Chondrocyte (in vitro differentiated cells): ENCODE measurements at places on chromosomes 11 and 22.

DNA sequence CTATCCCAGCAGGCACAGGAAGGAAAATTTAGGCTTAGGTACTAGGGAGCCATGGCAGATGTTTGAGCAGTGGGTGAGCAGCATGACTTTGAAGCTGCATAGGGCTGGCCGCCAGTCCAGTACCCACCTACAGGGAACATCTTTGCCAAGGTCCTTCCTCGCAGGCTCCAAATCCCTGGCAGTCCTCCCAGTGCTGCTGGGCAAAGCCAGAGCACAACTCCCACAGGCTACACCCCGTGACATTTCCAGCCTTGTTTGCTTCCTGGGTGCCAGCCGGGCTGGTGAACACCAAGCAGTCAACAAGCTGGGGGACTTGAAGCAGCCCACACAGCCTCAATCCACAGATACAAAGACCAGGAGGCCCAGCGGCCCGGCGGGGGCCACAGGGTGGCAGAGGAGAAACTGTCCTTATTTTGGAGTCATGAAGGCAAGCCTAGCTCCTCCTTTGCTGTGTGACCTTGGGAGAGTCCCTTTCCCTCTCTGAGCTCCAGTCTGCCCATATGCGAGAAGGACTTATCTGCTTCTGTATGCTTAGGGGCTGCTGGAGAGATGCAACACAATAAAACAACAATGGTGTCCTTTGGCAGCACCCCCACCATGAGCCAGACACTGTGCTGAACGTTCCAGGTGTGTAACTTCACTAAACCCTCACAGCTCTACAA is 28.0 kb downstream of the TPST2 start:
- no peak for DNase-seq

- no peak for DNase-seq
Observed at GRCh38 chr11:115905341-115906000, 401.3 kb upstream of the CADM1 start.

DNA sequence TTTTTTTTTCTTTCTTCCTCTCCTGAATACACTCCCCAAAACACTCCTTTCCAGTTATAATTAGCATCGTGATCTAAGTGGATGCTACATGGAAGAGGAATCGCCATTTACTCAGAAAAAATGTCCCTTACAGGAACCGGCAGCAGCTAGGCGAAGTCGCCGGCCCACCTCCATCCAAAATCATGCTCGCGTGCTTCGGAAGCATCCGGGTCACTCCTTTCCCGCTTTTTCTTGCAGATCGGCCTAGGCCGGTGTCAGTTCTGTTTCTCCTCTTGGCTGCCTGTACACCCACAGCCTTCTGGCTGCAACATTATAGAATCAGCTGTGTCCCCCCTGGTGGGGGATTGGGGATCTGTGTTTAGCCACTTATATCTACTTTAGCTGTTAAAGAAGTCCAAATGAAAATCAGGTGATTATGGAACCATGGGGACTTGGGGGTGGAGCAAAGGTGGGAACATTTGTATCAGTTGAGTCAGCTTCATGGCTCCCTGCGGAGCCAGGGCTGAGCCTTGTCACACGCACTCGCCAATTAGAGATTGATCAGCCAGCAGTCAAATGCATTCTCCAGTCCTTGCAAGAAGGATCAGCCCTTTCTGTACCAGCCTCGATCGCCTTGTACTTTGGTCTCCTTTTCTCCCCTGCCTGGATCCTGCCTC is 36.3 kb downstream of the ASRGL1 start:
- no peak for DNase-seq

GRCh38 chr11:57073128-57073527 is 84.4 kb downstream of the OR5AK2 start:
- no peak for DNase-seq

GRCh38 chr22:21970800-21971617 is 11.6 kb downstream of the TOP3B start:
- DNase-seq: no peak

DNA sequence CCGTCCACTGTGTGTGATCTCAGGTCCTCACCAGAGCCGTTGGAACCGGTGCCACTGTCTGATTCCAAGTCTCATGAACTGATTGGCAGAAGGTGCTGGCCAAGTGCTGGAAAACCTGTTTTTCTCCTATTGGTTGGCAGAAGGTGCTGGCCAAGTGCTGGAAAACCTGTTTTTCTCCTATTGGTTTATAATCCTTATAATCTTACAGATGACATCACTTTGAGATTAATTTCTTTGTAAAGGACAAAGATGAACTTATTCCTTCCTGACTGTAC is 1106.3 kb downstream of the BRD1 start:
- no peak for DNase-seq

DNA sequence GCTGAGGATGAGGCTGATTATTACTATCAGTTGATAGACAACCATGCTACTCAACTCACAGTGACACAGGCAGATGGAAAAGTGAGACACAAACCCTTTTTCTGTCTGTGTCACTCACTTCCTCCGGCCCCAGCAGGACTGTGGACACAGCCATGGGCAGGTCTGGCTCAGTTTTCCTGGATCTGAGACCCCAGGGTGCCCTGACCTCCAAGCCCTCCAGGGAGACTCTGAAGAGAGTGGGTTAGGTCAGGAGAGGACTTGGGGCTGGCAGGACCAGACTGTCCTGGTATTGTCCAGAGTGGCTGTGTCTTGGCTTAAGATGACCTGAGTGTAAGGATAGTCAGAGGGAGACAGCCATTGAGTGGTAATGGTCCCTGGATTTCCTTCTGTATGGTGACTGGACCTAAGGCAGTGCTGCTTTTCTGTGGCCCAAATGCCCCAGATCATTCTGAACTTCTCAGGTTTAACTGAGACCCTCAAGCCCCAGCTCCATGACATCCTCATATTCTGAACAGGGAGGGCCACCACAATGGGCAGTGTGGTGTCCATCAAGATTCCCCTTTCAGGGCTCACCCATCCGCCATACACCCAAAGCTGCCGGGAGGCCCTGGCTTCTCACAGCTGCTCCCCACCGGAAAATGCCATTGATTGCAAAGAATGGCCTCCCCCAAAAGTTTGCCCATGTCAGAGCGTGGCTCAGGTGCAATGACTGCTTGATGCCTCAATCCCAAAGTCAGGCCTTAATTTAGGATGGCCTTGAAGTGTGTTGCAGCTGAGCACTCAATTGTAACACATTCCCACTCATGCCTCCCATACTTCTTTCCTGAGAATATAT is 36.2 kb upstream of the PRAME start:
- DNase-seq: no peak

GRCh38 chr11:64870176-64870892 is 8.1 kb downstream of the EHD1 start:
- no peak for DNase-seq

GRCh38 chr11:114847306-114847975 is 169.1 kb downstream of the NXPE2 start:
- no peak for DNase-seq

DNA sequence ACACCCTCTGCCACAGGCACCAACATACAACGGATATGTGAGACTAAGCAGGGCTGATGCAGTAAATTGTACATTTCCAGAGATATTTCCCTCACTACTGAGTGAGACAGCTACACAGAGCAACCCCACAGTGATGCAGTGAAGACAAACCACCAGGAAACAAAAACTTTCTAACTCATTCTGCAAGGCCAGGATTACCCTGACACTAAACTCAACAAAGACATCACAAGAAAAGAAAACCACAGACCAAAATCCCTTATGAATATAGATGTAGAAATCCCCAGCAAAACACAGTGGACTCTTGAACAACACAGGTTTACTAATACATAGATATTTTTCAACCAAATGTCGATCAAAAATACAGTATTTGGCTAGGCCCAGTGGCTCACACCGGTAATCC is 1.5 kb upstream of the SLC7A4 start:
- no peak for DNase-seq

DNA sequence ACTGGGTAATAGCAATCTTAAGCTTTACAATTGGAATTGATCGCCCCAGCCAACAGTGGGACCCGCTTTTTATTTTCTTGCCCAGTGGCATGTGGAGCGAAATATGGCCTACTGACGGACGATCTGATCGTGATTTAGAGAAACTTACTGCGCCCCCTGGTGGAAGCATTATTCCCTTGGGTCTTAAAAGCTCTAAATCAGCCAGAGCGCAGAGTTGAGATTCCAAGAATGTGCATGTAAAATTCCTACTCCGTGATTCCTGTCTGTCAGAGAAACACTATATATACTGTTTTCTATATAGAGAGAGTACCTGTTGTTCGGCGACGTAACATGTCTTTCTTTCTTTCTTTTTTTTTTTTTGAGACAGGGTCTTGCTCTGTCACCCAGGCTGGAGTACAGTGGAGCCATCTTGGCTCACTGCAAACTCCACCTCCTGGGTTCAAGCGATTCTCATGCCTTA is 3.7 kb upstream of the DPF2 start:
- no peak for DNase-seq

GRCh38 chr11:128690665-128691101 is 3.2 kb upstream of the FLI1 start:
- DNase-seq: no peak

- no peak for DNase-seq
Observed at GRCh38 chr11:130055617-130056016, 14.1 kb upstream of the APLP2 start.

DNA sequence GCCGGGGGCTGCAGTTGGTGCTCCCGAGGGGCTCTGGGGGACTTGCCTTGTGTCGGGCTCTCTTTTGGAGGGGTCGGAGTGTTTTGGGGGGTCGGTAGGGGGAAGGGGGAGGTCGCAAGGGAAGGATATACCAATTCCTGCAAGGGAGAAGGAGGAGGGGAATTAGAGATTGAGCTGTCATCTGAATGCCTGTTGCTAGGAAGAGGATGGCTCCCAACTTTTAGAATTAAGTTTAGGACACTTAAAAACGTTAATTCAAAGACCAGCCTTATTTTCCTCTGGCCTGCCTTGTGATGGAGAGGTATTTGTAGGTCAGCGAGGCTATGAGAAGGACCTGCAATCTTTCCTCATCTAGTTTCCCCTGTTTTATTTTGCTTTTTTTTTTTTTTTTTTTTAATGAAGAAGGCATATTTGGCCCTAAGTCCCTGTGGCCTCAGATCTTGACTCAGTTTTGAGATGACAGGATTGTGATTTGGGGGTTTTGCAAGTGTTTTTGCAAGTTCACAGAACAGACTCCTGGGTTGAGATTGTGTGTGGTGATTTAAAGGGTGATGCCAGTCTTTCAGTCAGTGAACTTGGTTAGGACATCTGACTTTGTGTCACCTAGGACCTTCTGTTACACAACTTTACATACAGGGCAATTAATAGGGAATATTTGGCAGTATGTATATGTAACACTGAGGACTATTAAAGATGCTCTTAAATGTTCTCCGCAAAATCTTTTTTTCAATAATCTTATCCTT is 672 bp downstream of the TMEM135 start:
- no peak for DNase-seq

- no peak for DNase-seq
Observed at GRCh38 chr11:112200252-112200651, 24.9 kb downstream of the BCO2 start.

- no peak for DNase-seq
Observed at GRCh38 chr11:94023856-94024255, 2.7 kb downstream of the HEPHL1 start.

- DNase-seq: no peak
Observed at GRCh38 chr11:117829369-117829725, 4.8 kb upstream of the FXYD2 start.

GRCh38 chr11:33747979-33748378 is 11.8 kb upstream of the CD59 start:
- DNase-seq: no peak

GRCh38 chr11:59214141-59214893 is 1.6 kb upstream of the MPEG1 start:
- DNase-seq: no peak

GRCh38 chr11:1559111-1559951 is 12.7 kb downstream of the DUSP8 start:
- DNase-seq: no peak

DNA sequence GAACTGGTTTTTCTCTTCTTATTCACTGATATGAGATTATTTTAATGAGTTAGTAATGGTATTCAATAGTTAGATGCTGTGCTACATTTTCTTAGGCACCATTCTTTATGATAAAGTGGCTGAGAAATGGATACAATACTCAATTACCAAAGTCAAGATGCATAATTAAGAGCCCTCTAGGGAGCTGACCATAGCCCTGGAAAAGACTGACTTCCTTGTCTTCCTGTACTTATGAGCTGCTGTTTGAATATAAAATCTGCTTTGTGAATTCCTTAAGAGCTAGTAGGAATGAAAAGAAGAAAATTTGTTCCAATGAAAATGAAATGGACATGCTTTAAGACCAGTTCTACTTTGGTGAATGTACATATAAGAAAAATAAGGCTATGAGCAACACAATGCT is 452.3 kb downstream of the KCNA4 start:
- no peak for DNase-seq

DNA sequence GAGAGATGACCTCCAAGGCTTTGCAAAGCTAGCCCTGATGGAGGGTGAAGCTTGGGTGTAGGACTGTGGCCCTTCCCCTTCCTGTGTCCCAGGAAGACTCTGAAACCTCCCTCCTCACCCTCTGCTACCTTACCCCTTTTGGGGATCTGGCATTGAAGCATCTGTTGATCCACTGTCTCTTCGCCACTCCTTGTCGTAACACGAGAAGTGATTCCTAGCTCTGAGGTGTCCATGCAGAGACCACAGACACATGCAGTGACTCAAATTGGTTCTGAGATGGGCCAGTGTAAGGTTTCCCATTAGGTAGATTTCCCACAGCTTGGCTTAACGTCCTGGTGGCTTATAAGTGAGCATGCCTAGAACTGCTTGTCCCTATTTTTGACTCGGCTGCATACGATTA is 101.4 kb downstream of the ZBTB16 start:
- no peak for DNase-seq

DNA sequence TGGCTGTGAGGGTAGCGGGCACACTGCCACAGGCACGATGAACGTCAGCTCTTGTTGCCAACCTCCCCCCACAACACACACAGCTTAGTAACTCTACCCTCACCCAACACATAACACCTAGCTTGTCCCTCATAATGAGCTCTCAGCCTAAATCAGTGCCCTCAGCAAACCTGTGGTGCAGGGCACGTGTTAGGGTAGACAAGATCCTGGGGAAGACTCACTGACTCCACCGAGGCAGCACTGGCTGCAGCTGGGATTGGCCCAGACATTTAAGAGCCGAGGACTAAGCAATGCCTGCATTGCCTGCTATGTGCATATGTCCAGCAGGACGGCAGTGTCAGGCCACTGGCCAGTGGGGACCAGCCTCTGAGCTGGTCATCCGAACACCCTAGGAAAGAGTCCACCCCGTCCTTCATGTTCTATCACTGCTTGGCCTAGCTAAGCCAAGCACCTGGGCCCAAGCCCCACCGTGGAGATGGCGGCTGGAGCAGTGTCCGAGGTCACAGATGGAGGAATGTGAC is 32.9 kb upstream of the TRIM29 start:
- no peak for DNase-seq
